AG09309 (cell line): ENCODE measurements at places on chromosomes 2 and 18.
A peak's percentile ranks its signal among the peaks of the same experiment; 100 is the strongest.

DNA sequence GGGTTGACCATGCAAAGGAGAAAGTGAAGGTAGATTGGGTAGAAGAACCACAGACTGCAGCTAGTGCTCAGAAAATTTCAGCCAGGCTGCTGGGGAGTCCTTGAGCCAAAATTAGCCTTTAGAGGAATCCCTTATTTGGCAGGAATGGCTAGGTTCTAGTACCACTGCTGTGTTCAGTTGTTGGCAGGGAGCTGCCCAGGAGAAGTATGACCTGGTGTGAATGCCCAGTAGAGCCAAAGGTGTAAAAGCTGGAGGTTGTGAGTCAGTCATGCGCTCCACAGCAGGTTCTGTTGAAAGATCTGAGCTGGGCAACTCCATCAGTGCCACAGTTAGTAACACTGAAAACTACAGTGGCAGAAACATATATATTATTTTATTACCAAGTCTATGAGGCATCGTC is 36.4 kb upstream of the TBR1 start:
- DNase-seq: no peak

DNA sequence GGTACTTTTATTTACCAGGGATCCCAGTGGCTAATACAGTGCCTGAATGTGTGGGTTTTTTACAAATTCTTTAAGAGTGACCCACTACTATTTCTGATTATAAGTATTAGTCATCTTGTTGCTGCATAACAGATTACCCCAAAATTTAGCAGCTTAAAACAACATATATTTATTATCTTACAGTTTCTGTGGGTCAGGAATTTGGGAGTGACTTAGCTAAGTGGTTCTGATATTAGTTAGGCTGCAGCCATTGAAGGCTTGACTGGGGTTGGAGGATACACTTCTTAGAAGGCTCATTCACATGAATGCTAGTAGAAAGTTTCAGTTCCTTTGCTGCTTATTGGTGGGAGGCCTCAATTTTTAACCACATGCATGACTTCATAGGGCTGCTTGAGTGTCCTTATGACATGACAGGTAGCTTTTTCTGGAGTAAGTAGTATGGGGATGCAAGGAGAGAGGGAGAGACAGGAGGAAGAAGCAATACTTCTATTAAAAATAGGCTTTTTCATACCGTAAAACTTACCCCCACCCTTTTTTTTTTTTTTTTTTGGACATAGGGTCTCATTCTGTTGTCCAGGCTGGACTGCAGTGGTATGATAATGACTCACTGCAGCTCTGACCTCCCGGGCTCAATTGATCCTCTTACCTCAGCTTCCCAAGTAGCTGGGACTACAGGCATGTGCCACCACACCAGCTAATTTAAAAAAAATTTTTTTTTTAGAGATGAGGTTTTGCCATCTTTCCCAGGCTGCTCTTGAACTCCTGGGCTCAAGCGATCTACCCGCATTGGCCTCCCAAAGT is 13.3 kb upstream of the POLE4 start:
- no peak for DNase-seq

DNA sequence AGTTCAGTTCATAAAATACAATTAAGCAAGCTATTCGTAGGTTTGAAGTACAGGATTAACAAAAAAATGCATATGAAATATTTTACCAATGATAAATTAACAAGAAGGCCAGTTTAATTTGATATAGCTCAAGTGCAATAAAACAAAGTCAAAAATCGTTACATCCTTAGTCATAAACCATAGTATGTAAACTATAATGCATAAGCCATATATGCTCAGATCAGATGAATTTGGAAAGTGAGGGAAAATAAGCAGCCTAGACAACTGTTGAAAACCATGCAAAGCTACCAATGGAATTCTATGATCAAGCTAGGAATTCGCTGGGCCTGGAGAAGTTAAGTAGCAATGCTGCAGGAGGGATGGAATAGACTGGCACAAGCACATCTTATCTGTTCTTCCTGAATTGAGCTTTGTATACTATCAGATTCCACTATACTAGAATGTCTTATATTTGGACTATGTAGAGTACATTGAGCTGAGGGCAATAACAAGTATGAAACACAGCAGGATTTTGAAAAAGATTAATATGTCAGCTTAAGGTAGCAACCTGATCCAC is 682.0 kb downstream of the IRS1 start:
- DNase-seq: no peak

DNA sequence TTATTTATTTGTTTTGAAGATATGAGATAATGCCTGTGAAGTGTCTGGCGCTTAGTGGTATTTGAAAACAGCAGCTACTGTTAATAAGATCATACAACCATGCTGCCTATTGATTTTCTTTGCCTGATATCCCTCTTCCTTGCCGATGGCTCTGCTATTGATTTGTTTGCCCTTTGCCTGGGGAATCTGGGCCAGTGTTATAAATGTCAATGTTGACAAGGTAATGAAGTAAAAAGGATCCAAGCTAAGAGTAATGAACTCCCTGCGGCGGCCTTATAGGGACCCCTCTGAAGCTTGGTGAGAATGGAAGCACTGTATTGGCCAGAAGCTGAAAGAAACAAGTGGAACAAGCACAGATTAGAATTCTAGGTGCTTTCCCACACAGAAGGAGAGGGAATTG is 854.6 kb downstream of the CNTNAP5 start:
- DNase-seq: no peak

- DNase-seq: no peak
Observed at GRCh38 chr2:46075848-46076247, 221.4 kb upstream of the EPAS1 start.

GRCh38 chr2:157923598-157924217 is 47.6 kb upstream of the ACVR1 start:
- no peak for DNase-seq

GRCh38 chr2:44686561-44686960 is 254.9 kb upstream of the SIX3 start:
- peak; percentile 4 for DNase-seq

- peak; percentile 79 for DNase-seq
Observed at GRCh38 chr18:9913526-9914333, at the start of gene VAPA. Gene VAPA (plus strand): TSS chr18:9914016. CDS start chr18:9914257, 241 bp downstream.

GRCh38 chr2:21381421-21381820 is 257.7 kb downstream of the TDRD15 start:
- no peak for DNase-seq

GRCh38 chr18:61955644-61956043 is 62.8 kb upstream of the RNF152 start:
- no peak for DNase-seq

DNA sequence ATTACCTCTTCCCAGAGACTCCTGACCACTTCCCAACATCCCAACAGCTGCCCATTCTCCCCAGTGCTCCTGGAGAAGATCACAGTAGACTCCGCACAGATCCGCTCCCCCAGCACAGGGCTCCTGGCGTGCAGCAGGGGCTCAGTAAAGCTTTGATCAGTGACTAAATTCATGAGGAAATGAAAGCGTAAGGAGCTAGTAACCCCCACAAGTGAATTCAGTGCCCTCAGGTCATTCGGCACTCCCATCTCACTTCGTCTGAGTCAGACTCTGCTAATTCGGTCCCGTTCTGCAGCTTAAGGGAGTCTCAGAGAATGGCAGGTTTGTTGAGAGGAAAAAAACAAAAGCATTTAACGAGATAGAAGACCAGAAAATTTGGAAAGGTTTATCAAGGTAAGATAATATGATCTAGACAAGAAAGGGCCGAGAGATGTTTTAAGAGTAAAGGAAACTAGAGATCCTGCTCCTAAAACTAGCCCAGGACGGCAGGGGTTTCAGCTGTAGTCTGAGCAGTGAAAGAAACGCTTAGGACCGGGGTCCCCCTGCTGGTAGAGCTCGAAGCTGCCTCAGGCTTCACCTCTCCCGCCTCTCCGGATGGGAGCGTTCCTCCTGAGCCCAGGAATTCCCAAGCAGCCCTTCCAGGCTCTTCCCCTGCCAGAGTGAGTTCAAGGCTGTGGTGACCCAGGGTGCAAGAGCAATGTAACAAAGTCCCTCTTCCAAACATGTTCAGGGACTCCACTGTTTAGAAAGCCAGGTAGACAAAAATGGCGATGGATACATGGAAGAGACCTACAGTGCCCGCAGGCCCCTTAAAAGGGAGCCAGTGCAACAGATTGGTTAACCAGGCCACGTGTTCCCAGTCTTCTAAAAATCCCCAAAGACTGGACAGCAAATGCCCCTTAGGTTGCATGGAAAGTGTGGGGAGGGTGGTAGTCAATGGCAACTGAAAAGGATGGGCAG is 127.3 kb downstream of the DNER start:
- DNase-seq: peak; percentile 46

- DNase-seq: no peak
Observed at GRCh38 chr2:27369471-27370025, 590 bp downstream of the EIF2B4 start.

GRCh38 chr18:65983750-65984149 is 232.9 kb downstream of the CDH7 start:
- no peak for DNase-seq

DNA sequence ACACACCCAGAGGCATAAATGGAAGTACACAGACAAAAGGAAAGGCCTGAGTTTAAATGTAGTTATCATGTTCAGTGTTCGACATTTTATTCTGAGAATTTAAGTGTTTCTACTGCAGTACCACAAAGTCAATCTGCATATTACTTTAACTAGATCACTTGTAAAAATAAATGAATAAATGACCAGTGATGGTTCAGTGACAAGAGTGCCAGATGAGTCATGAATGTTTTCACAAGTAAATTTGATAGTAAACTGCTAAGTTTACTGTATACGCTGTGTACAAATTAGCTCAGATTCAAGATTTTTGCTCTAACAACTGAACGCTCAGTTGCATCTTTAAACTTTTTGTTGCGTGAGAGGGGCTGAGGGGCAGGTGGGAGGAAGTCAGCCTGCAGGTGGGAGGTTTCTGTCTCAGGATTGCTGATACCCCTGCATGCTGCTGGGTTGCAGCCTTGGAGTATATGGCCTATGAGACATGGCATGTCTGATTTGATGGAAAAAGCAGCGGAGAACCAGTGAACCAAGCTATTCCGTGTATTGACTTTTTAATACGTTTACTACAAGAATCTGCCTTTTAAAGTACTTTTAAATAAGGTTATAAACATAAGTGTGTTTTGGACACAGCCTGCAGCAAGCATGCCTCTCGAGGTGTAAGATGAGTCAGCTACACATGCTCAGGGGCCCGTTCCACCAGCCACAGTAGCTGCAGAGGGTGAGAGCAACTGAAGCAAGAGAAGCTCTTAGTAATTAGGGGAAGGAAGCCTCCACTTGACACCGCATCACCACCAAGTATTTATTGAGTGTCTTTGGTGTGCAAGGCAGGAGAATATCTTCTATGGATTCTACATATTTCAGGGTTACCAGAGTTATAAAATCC is 245.1 kb downstream of the NEDD4L start:
- DNase-seq: no peak

GRCh38 chr18:51383711-51384110 is 186.2 kb upstream of the MEX3C start:
- DNase-seq: no peak

DNA sequence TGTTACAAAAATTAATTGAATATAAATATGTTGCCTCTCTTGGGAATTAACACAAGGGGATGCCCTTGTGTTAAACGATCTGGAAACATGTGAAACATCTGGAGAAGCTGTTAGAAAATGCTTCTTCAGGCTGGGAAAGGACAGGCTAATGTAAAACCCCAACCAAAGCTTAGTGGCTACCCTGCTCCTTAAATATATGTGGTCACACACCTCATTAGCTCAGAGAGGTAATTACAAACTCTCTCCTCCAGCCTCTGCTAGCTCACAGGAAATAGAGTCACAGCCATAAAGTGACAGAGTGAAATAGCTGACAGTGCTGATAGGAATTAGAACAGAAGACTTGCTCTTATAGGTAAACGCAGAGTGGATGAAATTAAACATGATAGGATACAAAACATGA is 155.9 kb downstream of the RAB3GAP1 start:
- DNase-seq: no peak

DNA sequence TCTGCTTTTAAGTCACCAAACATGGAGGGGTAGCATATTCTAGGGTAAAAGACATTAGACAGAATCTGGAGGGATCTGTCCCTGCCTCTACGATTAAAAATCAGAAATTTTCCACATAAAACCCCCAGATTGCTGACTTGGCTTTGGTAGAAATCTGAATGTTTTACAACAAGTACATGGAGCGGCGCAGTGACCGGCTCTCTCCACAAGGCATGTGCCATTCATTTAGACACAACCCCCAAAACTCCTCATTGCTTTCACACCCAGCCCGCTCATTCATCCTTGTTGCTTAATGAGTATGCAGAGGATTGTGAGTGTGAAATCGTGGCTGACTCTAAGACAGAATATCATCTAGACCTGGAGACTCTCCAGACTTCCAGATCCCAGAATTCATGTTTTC is 140.6 kb downstream of the CNTNAP5 start:
- no peak for DNase-seq

- no peak for DNase-seq
Observed at GRCh38 chr2:45763255-45763654, 111.8 kb downstream of the PRKCE start.

DNA sequence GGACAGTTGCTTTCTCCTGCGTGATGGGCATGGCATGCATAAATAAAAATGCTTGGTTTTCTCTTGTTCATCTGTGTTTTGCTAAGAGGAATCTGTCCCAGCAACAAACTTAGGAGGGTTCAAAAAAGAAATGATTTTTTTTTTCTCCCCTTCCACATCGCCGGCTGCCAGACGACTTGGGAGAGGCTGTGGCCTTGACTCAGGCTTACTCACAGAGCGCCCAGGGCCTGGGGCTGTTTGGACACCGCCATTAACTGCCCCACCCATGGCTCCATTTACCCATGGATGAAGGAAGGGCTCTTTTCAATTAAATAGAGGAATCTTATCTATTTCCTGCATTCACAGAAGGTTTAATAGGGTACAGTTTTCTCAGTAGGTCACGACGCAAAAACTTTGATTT is 22.3 kb upstream of the SERPINB5 start:
- no peak for DNase-seq

- DNase-seq: no peak
Observed at GRCh38 chr2:123935405-123935804, 89.7 kb upstream of the CNTNAP5 start.

DNA sequence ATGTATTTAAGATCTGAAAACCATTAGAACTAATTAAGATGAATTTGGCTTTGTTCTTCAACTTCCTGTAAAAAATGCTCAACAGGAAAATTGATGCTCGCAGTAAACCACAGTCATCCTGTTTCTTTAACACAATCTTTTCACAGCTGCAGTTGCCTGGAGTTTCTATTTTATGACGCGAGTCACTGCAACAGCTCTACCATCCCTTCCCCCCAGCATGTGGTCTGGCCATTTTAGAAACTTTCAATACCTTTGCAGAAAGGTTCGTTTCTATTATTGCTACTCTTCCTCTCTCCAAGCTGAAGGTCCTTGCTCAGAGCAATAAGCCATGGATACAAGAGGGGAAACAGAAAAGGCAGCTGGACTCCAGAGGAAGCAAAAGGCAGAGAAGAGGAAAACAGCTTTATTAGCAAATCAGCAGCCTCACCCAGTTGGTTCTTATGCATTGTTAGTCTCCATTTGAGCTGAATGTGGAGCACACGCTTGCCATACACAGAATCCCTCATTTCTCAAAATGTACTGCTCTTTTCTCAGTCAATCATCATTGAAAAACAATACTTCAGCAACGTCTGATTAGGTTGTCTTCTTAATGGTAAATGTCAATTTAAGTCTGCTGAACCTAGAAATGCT is 3.9 kb downstream of the WIPF1 start:
- DNase-seq: peak; percentile 46
